ENCODE measurements at places on chromosomes 3 and 15.

GRCh38 chr3:37580237-37580636 is 281.4 kb upstream of the CTDSPL start:
- no peak for DNase-seq

- no peak for DNase-seq
These were observed 31.0 kb downstream of the CPA3 start for GRCh38 chr3:148896062-148896461.

GRCh38 chr15:99467853-99468464 is 97.8 kb upstream of the MEF2A start:
- no peak for DNase-seq

GRCh38 chr15:79609506-79609905 is 177.4 kb downstream of the MINAR1 start:
- DNase-seq, result no peak

- no peak for DNase-seq
These were observed 136.5 kb downstream of the CHSY1 start for GRCh38 chr15:101115393-101115785.

GRCh38 chr15:89119489-89120478 is 31.5 kb downstream of the ABHD2 start:
- DNase-seq, result no peak

GRCh38 chr3:41649129-41649739 is 312.7 kb downstream of the ULK4 start:
- DNase-seq, result no peak

DNA sequence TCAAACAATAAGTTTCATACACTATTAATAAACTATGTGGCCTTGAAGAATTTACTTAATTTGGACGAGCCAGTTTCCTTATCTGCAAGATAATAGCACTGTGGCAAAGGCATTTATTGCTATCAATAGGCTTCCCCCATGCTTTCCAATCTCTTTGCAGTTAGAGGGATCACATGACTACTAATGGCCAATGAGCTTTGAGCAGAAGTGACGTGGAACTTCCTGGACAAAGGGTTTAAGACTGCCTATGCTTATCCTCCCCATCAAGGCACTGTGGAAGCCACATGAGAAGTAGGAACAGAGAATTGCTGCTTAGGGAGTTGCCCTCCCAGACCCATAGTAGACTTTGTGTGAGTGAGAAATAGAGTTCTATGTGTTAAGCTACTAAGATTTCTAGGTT is 16.7 kb upstream of the ZMAT3 start:
- DNase-seq, result no peak

GRCh38 chr3:141059816-141060215 is 8.7 kb downstream of the SPSB4 start:
- no peak for DNase-seq

GRCh38 chr15:31489801-31490646 is 163.4 kb downstream of the KLF13 start:
- no peak for DNase-seq

- no peak for DNase-seq
These were observed 85.0 kb upstream of the P3H2 start for GRCh38 chr3:190205739-190206138.

Measured in SW 1271 (cell line).